Thoracic aorta (tissue), 2 donors: ENCODE measurements at places on chromosomes 7 and 10.
A peak's percentile ranks its signal among the peaks of the same experiment; 100 is the strongest.

GRCh38 chr10:132149271-132149670 is 37.5 kb upstream of the DPYSL4 start:
- DNase-seq, result no peak

GRCh38 chr7:134462337-134462925 is 3.5 kb upstream of the AKR1B1 start:
- DNase-seq, result no peak

- no peak for DNase-seq
Observed at GRCh38 chr7:6186577-6186976, 85.8 kb downstream of the CYTH3 start.

DNA sequence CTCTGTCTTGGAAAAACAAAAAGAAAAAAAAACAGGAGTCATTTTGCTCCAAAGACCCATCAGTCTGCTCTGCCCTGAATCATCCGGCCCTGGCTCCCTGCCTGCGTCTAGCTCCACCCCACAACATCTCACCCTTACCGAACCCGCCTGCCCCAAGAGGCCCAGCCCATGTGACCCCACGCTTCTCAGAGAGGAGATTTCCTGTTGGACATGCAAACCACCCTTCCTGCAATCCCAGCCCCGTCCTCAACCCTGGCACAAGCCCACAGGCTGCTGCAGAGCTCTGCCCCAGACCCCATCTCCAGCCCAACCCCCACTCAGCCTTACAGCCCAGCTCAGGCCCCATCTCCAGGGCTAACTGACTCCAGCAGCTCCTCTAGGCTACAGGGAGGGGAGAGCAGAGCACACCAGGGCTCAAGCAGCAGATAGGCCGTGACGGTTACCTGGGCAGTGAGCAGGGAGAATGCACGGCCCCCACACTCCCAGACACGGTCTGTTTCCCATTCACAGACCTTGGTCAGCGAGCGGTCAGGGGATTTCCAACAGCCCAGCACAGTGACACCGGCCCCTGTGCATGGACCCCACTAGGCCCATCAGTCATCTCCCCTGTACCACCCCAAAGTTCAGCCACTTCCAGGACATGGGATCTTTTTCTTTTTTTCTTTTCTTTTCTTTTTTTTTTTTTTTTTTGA is 69.9 kb upstream of the GTF2I start:
- peak; percentile 78 for DNase-seq

DNA sequence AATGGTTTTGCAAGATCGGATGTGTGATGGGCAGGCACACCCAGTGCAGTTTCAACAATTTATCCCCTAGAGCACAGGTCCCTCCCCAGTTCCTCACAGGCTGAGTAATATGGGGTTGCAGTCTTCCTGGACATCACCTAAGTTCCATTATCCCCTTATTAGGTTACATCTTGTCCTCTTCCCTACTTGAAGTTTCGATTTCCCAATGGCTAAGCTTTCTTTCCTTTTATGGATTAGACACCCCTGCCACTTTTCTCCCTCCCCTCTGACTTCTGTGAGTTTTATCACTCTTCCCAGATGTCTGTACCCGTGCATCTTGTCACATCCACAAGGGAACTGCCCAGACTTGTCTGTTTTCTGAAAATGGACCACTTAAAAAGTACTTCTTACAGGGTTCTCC is 2.4 kb upstream of the NIPSNAP2 start:
- DNase-seq, result no peak

DNA sequence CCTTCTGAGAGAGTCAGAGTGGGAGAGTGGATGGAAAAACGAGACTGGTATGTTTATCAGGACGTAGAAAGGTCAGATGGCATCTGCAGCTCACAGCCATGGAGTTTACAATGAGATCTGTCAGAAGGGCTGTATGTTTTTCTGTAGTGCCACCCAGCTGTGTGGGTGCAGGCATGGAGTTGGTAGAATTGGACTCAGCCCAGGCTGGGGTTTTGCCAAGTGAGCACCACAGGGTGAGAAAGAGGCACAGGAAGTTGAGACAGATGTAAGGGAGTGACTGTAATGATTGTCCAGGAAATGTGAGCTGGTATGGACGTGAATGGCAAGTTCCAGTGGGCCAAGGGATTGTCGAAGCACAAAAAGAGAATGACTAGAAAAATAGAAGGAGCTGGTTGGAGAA is 9.1 kb upstream of the ZYX start:
- no peak for DNase-seq

- no peak for DNase-seq
Observed at GRCh38 chr7:140036224-140036962, 26.4 kb downstream of the PARP12 start.
